Hematopoietic multipotent progenitor cell treated with erythropoietin and hydrocortisone succinate and interleukin-3 and kit ligand, for 6 days (in vitro differentiated cells): ENCODE measurements at places on chromosomes 2 and 18.

DNA sequence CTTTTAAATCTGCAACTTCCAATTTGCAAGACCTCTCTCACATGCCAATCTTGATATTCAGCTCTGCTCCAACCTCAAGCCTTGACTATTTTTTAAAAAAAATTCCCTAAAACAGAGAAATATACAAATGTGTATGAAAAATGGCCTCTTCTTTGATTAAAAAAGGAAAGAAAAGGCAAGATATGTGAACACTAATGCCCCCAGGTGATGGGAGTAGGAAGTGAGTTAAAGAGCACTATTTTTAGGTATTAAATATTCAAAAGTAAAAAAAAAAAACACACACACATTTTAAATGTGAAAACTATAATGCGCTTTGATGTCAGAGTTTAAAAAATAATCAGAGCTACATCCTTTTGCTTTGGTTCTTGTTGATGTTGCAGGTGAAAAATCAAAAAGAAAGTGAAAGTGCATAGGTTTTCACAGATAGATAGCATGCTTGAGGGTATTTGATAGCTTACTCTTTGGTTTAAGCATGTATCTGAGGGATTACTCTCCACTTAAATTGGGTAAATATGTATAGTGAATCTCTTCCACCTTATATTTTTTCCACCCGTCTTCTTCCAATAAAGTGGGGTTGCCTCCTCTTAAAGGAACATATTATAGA lies 406.0 kb upstream of the POU3F3 start:
- DNase-seq = peak; percentile 10

GRCh38 chr2:69196327-69197117 lies 183.5 kb downstream of the ANTXR1 start:
- no peak for DNase-seq

- DNase-seq = no peak
These were observed 319 bp upstream of the EN1 start for GRCh38 chr2:118847762-118848172.

DNA sequence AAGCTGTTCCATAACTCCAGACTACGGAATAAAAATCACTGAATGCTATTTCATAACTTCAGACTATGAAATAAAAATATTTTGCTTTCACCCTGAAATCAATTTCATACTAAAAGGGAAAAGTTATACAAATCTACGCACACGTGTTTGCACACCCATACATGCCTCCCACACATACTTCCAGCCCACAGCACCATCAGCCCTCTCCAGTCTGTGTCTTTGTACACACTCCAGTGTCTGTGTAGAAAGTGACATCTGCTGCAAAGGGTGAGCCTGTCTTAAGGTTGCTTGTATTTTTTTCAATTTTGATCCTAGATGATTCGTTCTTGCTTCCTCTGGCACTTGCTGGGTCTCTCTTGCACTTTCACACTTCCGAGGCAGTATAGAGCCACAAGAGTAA lies 53.6 kb downstream of the VIT start:
- no peak for DNase-seq

- DNase-seq = no peak
These were observed 42.7 kb downstream of the BCL11A start for GRCh38 chr2:60510713-60511112.

DNA sequence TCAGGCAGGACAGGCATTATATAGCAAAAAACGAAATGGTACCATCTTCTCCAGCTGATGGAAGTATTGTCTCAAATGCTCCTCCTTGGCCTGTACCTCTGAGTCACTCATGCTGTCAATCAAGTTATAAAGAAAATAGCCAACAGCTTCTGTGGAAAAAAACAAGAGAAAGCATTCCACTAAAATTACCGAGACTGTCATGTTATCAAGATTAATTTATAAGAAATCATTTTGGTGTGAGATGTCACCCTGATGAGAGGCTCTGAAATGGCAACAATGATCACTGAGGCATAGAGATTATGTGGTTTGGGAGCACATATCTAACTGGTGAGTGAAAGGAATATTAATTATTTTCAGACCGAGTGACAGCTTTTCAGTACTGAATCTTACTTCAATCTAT lies 47.4 kb downstream of the LRPPRC start:
- DNase-seq = no peak

- no peak for DNase-seq
These were observed 72.0 kb upstream of the CTAGE1 start for GRCh38 chr18:22489704-22490103.

DNA sequence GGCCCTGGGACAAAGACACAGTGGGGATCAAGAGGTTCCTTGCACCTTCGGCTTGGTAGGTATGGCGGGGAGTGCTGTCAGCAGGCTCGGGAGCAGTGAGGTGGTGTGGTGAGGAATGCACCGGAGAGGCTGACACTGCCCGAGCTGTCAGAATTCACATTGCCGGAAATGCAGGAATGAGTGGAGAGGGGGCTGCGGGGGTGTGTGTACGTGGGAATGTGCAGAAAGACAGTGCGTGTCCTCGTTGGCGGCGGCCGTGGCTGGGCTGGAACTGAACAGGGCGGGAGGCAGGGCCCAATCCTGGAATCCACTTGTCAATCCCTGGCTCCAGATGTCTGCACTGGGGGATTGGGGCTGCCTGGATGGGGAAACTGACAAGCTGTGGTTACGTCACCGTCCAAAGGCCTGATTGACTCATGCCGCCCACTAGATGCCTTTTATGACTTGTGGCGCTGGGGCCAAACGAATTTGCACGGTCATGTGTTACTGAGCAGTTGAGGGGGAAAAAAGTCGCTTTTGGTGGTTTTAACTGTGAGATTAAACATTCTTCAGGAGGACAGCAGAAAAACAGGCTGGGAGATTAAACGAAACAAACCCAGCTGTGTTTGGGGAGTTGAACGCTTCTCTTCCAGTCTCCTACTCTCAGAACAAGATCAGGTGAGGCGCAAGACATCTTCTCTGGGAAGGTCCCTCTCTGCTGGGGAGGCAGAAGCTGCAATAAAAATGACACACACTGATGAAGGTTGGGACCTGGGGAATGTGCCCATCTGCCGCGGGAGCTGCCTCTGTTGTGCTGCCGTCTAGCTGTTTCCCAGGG lies 189.4 kb upstream of the GLI2 start:
- DNase-seq = no peak

DNA sequence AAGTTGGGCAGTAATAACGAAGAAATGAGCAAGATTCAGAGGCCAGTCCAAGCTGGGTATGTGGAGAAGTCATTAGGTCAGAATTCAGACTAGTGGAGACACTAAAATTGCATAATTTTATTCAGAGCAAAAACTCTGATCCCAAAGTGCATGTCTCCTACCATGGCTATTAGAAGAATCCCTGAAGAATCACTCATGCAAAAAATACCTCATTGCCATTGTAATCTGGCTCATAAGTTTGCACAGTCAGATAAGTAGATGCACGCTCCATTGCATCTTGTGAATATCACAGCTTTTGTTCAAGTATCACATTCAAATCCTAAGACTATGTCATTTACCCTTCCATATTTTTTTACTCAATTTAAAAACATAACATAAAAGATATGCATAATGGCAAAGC lies 692.2 kb upstream of the KLHL29 start:
- DNase-seq = no peak

- no peak for DNase-seq
These were observed 30.0 kb upstream of the SCRN3 start for GRCh38 chr2:174365571-174365970.

- DNase-seq = no peak
These were observed 456.8 kb upstream of the NXPH2 start for GRCh38 chr2:139237023-139237422.

DNA sequence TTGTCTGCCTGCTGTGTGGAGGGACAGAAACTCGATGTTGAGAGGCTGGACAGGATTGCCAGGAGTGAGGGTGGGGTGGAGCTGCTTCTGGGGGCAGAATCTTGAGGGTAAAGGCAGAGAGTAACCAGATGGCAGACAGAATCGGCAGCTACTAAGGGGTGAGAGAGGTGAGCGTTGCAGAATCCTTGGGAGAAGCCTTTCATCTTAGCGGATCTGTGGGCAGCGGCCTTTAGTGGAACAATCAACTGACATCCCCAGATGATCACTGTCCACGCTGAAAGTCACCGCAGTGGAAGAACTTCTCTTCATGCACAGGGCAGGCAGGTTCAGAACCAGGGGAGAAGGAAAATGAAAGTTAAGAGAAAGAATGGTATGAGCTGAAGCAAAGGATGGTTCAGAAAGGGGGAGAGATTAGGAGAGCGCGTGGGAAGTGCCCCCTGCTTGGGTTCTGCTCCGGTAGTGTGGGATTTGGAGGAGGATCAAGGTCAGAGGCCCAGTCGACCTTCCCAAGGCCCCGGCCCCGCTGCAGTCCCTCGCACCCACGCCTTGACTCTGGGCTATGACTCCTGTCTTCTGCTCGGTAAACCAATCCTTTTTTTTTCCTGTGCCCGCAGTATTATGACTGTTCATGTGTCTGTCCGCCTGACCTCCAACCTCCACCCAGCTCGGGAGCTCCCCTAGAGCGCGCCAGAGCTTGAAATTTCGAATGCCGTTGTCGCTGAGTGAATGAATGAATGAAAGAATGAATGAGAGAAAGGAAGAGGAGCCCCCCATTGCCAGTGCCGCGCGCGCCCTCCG lies 584 bp downstream of the BOLA3 start:
- peak; percentile 58 for DNase-seq

DNA sequence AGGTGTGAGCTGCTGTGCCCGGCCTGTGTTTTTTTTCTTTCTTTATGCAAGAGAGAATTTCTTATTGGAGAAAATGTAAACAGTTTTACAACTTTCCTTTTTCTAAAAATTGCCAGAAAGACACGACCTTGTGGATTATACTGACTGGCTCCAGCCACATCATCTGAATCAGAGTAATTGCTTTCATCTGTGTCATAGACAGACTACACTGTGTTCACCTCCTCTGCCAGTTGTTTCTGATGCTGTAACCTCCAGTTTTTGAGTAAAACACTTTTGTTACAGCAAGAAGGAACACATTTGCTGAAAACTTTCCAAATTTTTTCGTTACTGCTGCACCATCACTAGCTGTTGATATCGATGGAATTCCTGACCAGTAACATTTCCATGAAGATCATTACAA lies 43.9 kb upstream of the PLEKHM3 start:
- no peak for DNase-seq

- no peak for DNase-seq
These were observed 331.2 kb downstream of the CTNNA2 start for GRCh38 chr2:79844011-79844410.

DNA sequence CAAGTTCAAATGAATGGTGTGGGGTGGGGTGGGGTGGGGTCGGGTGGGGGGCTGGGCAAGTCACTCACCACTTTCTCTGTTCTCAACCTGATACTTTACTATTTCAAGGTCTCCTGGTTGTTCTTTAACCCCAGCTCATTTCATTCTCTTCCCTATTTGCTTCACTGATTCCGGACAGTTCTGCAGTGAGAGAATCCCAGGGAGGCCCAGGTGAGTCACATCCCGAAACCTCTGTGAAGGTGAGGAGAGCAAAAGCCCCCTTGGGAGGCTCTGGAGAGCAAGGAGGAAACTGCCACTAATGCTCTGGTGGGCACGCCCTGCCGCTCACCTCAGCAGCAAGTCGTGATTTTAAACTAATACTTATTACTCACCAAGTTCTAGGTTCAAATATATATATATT lies 8.9 kb downstream of the EDAR start:
- DNase-seq = no peak

DNA sequence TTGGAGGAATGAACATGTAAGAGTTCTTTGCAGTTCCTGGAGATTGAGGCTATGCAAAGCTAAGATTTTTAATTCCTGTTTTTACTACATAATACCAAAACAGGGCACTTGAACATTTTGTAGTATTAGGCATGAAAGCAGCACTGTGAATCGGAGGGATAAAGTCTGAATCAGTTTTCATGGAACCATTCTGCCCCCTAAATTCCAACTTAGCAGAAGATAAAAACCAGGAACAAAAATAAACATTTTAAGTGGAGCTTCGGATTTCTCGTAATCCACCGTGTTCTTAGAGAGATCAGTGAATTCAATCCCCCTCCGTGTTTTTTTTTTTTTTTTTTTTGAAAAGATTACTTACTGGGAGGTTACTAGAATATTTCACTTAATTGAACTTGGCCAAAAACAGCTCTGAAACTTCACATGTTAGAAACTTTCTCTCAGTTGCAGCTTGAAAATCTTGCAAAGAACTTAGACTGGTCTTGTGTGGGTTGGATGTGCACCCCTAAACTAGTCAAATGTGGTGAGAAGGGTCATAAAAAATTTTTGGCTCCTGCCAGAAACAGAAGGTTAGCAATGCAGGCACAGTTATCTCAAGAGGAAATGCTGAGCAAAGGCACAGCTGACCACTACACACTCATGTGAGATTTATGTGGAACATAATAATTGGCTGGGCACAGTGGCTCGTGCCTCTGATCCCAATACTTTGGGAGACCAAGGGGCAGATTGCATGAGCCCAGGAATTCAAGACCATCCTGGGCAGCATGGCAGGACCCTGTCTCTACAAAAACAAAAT lies 145.4 kb upstream of the RNF152 start:
- DNase-seq = no peak

GRCh38 chr18:36402765-36403396 lies 105.4 kb downstream of the FHOD3 start:
- no peak for DNase-seq

DNA sequence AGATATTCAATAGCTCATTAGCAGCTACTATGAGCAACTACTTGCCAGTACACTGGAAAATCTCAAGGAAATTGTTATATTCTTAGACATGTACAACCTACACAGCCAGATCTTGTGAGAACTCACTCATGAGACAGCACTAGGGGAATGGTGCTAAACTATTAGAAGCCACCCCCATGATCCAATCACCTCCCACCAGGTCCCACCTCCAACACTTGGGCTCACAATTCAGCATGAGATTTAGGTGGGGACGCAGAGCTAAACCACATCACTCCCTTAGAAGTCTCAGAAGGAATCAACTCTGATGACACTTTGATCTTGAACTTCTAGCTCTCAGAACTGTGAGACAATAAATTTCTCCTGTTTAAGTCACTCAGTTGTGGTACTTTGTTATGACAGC lies 418.3 kb upstream of the SPHKAP start:
- no peak for DNase-seq

DNA sequence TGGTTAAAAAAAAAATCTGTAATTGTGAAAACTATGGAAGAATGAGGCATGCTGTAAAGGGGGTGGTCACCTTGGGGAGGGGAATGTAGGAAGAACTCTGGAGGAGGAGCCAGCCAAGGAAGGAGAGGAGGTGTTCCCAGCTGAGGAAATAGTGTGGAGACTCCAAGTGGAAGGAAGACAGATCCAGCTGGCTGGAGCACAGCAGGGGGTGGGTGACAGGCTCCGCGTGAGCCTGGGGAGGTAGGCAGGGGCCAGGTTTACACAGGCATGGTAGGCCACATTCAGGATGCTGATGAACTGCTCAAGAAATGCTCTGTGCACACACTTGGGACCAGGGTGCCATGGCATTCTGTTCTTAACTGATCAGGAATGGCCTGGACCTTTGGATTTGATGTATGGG lies 16.8 kb downstream of the AFF3 start:
- no peak for DNase-seq

GRCh38 chr2:190881598-190882410 lies 1.2 kb downstream of the GLS start:
- DNase-seq = peak; percentile 92

GRCh38 chr2:46497766-46498165 lies 18.4 kb downstream of the TMEM247 start:
- DNase-seq = no peak

GRCh38 chr2:64349131-64349530 lies 104.8 kb upstream of the LGALSL start:
- no peak for DNase-seq
